ENCODE measurements at places on chromosomes 3 and 15.

DNA sequence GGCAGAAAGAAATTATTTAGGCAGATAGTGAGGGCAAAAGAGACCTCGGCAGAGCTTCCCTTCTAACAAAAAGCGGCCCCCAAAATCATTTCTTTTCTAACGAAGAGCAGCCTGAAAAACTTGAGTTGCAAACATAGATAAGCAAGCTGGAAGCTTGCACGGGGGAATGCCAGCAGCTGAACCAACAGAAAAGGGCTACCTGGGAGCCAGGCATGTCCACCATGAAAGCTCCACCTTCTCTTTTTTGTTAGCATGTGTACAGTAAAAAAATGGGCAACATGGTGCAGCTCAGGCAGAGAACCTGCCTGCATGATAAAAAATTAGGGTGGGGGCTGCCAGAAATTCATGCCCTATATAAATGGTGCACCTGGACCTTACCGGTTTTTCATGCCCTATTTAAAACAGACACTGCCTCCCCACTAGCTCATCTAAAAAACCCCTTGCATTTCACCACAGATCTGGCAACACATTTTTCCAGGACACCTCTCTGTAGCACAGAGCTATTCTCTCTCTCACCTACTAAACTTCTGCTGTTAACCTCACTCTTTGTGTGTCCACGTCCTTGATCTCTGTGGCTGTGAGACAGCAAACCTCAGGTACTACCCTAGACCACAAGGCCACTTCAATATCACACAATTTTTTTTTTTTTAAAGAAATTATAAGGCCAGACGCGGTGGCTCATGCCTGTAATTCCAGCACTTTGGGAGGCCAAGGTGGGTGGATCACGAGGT, 18.7 kb downstream of the SLC33A1 start:
- DNase-seq = no peak

- DNase-seq = peak; percentile 74
Measured at GRCh38 chr3:156675830-156676767, 1.7 kb downstream of the TIPARP start.

GRCh38 chr15:60652870-60653269, 173.9 kb upstream of the ICE2 start:
- no peak for DNase-seq

DNA sequence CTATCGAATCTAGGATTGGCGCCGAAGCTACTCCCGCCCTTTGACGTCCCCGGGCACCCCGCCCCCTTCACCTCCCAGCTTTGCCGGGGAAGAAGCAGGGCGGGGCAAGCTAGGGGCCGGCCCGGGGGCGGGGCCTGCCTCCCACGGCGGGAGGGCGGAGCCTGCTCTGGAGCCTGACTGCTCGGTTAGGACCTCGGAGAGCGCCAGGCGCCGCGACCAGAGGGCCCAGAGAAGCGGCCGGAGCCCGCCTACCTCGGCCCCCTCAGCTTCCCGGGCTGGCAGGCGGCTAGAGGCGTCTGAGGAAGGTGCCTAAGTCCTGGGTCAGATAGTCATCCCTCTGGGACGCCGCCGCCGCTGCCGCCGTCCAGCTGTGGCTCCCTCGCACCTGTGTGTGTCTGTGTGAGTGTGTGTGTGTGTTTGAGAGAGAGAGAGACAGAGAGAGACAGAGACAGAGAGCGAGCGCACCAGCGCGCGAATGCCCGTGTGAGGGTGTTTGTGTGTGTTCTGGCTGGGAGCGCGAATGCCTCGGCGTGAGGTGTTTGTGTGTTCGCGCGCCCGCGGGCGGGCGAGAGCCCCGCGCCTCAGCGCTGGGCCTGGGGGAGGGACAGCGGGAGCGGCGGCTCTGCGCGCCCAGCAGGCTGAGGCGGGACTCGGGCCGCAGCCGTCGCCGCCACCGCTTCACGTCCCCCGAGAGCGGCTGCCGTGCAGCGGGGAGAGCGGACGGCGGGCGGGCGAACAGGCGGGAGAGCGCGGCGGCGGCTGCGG, at the start of gene STXBP5L:
Gene STXBP5L (plus strand): TSS at position 176 of the 765 bp plus-strand sequence. CDS start 1,374 bp downstream, outside the sequence.
- DNase-seq = peak; percentile 55

- no peak for DNase-seq
Measured at GRCh38 chr3:52237006-52237656, 1.8 kb downstream of the TWF2 start.

- DNase-seq = no peak
Measured at GRCh38 chr3:60064210-60065178, 1014.7 kb upstream of the CFAP20DC start.

- DNase-seq = no peak
Measured at GRCh38 chr3:149299938-149300801, 33.3 kb downstream of the TM4SF18 start.

- no peak for DNase-seq
Measured at GRCh38 chr3:53140847-53141845, 10.9 kb upstream of the RFT1 start.

Data from NCI-H1694 treated with DMSO at 0.1 percent for 48 hours (cell line).